Astrocyte of the spinal cord (primary cell): ENCODE measurements at places on chromosomes 7 and 10.

- DNase-seq: peak; percentile 51
Measured at GRCh38 chr7:130008941-130009847, 42.0 kb downstream of the ZC3HC1 start.

DNA sequence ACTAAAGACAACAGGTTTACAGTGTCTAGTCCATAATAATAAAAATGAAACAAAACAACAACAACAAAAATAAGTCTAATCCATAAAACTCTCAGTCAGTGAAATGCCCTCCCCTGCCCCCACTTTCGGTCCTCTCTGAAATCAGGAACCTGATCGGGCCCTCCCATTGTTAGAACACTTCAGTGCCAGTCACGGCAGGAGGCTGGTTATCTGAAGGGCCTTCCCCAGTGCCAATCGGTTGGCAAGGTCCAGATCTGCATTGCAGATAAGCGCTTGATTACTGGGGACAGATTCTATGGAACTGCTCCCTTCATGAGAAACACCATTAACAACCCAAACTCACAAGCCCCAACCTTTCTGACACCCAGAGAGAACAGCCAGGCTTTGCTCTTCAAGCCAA is 72.2 kb upstream of the EEPD1 start:
- no peak for DNase-seq

DNA sequence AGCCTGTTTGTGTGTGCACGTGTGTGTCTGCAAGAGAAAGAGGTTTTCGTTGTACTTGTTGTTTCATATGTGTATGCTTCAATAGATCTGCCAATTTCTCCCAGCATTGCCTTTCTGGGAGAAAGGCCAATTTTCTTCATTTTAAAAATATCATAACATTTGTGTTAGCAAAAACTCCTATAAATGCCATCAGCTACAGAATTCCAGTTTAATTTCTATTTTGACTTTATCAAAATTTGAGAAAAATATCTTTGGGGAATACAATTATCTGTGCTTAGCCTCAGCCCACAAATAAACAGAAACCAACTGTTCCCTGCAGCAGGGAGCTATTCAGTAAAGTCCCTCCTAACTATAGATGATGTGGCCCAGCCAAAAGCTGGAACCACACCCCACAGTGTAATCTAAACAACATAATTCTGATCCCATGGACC is 68.3 kb upstream of the MGMT start:
- no peak for DNase-seq

- DNase-seq: no peak
Measured at GRCh38 chr7:5605775-5606634, 175.5 kb downstream of the RNF216 start.

GRCh38 chr7:30285536-30286284 is 1.3 kb downstream of the ZNRF2 start:
- peak; percentile 60 for DNase-seq

GRCh38 chr7:133489906-133490305 is 237.0 kb downstream of the EXOC4 start:
- DNase-seq: no peak

GRCh38 chr10:75542084-75542483 is 110.7 kb downstream of the LRMDA start:
- no peak for DNase-seq

GRCh38 chr7:135077642-135078041 is 70.2 kb upstream of the TMEM140 start:
- no peak for DNase-seq
